ENCODE measurements at places on chromosomes 6 and 20. TPM values are rescaled to one million over a fixed set of nuclear protein-coding genes. Genes with fewer than 3 reads are reported as not detected.

The TRIM39 gene
- total RNA-seq = 13.5 TPM

The SLC4A11 gene
- total RNA-seq = 15.5 TPM

The ADGRF4 gene
- total RNA-seq = not detected

The TOP1 gene
- total RNA-seq = 77.4 TPM

The PRDM13 gene
- not detected for total RNA-seq

The RALGAPA2 gene
- 46.8 TPM for total RNA-seq

The SLC52A3 gene
- not detected for total RNA-seq

The DST gene
- 206 TPM for total RNA-seq

The DCBLD1 gene
- 44.3 TPM for total RNA-seq

The GLP1R gene
- not detected for total RNA-seq

The TCF21 gene
- total RNA-seq = not detected
